Panc1 (cell line): ENCODE measurements at places on chromosomes 12 and 14.

DNA sequence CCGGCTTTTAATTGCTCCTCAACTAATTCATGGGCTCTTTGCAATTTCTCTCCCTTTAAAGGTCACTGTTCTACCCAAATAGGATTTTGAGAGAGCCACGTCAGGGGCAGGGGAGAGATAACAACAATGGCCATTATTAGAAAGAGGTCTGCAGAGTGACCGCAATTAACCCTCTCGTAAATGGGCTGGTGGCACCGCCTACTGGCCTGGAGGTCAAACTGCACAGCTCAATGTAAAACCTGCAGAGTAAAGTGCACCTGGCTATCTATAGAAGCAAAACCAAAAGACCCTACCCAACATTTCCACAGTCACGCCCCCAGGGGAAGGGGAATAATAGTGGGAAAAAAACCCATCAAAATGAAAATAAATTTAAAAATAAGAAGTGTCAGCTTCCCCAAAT lies 21.6 kb upstream of the CLEC4E start:
- DNase-seq = no peak

DNA sequence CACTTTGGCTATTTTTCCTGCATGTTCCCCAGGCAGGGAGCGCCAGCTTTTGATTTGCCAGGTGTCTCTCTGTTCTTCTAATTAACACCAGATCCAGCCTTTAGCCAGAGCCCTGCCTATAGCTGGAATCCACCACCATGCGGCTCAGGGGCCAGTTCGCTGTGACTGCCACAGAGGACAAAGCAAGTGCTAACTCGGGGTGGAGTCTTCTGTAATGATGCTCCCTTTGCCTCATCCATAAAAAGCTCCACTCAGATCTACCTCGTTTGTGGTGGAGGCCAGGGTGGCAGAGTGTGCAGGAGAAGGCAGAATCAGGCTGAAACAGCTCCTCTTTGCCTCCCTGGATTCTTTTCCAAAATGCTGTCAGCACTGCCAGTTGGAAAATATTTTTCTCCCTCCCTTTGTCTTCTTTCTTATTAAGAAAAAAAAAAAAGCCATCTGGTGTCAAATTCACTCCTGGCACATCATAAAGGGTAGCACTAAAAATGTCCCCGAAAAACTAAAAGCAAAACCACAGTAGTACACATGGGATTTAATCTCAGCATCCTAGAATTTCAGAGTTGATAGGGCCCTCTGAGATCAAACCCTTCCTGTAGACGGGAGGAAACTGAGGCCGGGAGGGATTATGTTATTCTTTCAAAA lies 18.0 kb upstream of the CTDSP2 start:
- no peak for DNase-seq

DNA sequence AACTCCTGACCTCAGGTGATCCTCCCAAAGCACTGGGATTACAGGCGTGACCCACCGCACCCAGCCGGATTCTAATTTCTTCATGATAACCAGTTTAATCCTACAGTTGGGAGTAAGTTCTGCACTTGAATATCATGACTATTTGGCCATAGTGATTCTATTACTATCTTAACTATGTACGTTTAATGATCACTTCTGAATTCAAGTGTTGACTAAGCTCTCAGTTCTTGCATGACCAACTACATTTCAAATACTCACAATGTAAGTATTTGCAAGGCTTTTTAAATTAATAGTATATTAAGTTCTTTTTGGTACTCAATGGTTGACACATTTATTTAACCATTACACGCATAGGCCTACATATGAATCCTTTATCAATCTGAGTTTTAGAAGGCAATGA lies 17.4 kb upstream of the VPS33A start:
- DNase-seq = no peak

DNA sequence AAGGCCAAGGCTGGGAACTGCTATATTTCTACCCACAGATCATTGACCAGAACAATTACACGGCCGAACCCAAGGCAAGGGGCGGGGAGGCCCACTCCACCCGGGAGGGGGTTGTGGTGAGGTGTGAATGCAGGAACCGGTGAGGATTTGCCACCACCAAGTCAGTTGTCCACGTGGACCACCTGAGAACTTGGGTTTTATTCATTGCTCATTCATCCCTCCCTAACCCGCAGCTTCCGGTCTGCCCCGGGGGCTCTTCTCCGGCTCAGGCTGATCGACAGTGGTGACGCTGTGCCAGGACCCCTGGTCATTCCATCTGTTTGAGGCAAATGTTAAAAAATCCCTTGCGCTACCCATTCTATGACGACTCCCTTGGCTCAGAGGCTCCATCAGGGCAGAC lies 127.7 kb upstream of the RTL1 start:
- no peak for DNase-seq

DNA sequence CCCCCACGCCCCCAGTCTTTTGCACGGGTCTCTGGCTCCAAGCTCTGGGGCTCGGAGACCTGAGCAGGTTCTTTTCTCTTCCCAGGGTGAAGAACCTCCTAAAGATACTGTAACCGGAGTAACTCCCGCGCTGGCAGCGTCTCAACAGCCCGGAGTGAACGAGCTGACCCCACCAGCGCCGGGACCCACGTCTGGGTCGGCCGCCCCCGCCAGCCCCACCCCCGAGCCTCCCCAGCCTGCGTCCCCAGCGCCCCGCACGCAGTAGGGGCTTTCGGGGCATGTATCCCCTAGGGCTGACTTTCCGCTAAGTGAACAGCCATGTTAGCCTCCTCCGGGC lies 858 bp downstream of the SLC35F4 start:
- no peak for DNase-seq

- no peak for DNase-seq
Observed at GRCh38 chr12:3364661-3365462, 126.1 kb upstream of the PRMT8 start.
